Dorsolateral prefrontal cortex (tissue), 122 donors: ENCODE measurements at places on chromosomes 1 and 21.

GRCh38 chr1:168535536-168535935 is 8.3 kb downstream of the XCL2 start:
- no peak for DNase-seq

- no peak for DNase-seq
Measured at GRCh38 chr21:31629972-31630711, 29.4 kb upstream of the SOD1 start.

DNA sequence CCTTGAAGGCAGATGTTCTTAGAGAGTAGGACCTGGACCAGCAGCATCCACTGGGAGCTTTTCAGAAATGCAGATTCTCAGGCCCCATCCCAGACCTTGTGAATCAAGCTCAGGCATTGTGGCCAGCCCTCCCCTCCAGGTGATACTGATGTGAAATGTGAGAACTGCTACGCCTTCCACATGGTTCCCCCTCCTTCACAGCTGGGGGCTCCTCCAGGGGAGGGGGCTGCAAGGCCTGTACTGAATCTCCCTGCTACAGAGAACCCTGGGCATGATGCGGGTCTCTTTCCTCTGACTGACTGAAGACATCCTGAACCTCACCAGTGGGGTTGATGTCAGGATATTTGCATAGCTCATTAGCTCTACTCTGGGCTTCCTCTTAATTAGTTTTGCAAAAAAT is 141.8 kb upstream of the CSF3R start:
- DNase-seq: no peak

- no peak for DNase-seq
Measured at GRCh38 chr21:15139898-15140297, 75.1 kb upstream of the NRIP1 start.

DNA sequence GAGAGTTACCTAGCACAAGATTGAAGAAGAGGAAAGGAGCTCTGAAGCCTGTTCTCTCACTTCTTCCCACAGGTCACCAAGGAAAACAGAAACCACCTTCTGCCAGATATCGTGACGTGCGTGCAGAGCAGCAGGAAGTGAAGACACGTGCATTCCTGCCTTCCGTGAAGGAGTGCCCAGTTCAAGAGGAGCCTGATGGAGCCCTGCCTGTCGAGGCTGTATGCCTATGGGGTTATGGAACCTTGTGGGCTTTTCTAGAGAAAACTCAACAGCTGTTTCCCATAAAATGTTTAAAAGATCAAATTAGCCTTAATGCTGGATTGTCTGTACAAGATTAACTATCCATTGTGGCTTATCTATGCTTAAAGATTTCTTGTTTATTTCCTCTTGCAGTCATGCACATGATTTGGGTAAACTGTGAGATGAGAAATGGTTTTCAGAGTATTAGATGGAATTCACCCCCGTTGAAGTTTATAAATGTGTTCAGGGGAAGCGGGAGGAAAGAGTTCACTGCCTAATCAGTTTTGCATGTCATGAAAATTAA is 27.8 kb downstream of the NTPCR start:
- DNase-seq: no peak

GRCh38 chr1:232435729-232436128 is 194.2 kb downstream of the SIPA1L2 start:
- no peak for DNase-seq

- DNase-seq: no peak
Measured at GRCh38 chr1:184225283-184226099, 161.3 kb upstream of the C1orf21 start.

DNA sequence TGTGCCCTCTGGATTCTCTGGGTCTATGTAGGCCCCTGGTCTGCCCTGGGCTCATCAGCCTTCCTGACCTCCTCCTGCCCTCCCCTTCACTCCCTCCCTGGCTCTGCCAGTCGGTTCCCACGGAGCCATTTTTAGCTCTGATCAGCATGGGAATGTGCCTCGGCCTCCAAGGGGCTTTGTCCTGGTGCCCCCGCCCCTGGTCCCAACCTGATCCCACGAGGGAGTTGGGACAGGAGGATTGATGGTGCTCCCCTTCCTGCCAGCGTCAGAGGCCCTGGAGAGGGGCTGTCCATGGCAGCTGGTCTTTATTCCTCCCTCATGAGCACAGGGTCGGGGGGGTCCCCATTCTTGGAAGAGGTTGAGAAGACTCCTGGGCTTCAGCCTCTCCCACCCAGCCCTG is 24.9 kb downstream of the ETNK2 start:
- DNase-seq: no peak

DNA sequence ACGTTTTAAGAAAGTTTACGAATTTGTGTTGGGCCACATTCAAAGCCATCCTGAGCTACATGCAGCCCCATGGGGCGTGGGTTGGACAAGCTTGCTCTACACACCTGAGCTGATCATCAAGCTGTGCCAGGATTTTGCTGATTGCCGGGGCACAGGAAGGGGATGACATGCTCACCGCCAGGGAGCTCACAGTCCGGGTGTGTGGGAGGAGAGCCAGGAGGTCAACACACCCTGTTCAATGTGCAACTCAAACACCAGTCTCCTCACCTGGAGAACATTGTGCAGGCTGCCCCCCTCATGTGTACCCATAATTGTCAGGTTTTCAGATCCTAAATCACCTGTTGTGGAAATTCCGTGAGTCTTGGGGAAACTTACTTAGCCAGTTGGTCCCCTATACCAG is 969 bp downstream of the CYP4A11 start:
- DNase-seq: no peak
